ENCODE measurements at places on chromosomes 2 and 18. TPM values are rescaled to one million over a fixed set of nuclear protein-coding genes. Genes with fewer than 3 reads are reported as not detected.

CAPN14 gene
- 0.52 TPM for total RNA-seq

OTOF gene
- 0.42 TPM for total RNA-seq

CCDC74A gene
- total RNA-seq = 5.1 TPM

SLC9A4 gene
- 0.05 TPM for total RNA-seq

TUBA4B gene
- total RNA-seq = 0.05 TPM

NAB1 gene
- 37.3 TPM for total RNA-seq

ATP6V1B1 gene
- 0.19 TPM for total RNA-seq

IKZF2 gene
- total RNA-seq = 158 TPM

SERPINB7 gene
- total RNA-seq = 1.4 TPM

TTC27 gene
- 17.8 TPM for total RNA-seq

ACTG2 gene
- 0.61 TPM for total RNA-seq

PLCL1 gene
- total RNA-seq = 16.5 TPM

IL18RAP gene
- total RNA-seq = 3.7 TPM

ASPRV1 gene
- 1.5 TPM for total RNA-seq

PLGLB2 gene
- total RNA-seq = 1.5 TPM

CFAP65 gene
- 0.05 TPM for total RNA-seq

TRIM43 gene
- 0.66 TPM for total RNA-seq

EVX2 gene
- total RNA-seq = not detected

ITPRIPL1 gene
- total RNA-seq = 7.7 TPM

FBXO41 gene
- 2.8 TPM for total RNA-seq

SLC5A7 gene
- 0.05 TPM for total RNA-seq

IL37 gene
- 0.09 TPM for total RNA-seq

CRYGD gene
- total RNA-seq = not detected

RGPD4 gene
- total RNA-seq = 0.19 TPM

SGPP2 gene
- 5.4 TPM for total RNA-seq

CELF4 gene
- total RNA-seq = 0.05 TPM

TACR1 gene
- 0.24 TPM for total RNA-seq

CYP1B1 gene
- 14.4 TPM for total RNA-seq

LDLRAD4 gene
- total RNA-seq = 80.0 TPM

MATN3 gene
- total RNA-seq = 0.05 TPM

MC4R gene
- 0.33 TPM for total RNA-seq

MBD2 gene
- 68.5 TPM for total RNA-seq

HSPD1 gene
- total RNA-seq = 246 TPM

PROM2 gene
- 2.3 TPM for total RNA-seq

FKBP1B gene
- 4.4 TPM for total RNA-seq

TUBB8B gene
- 0.14 TPM for total RNA-seq

LCT gene
- total RNA-seq = 1.1 TPM

LHCGR gene
- 0.05 TPM for total RNA-seq

IL36B gene
- total RNA-seq = not detected

GAL3ST2 gene
- total RNA-seq = 0.09 TPM

ATOH8 gene
- 2.0 TPM for total RNA-seq

ALPI gene
- total RNA-seq = 0.19 TPM

PREPL gene
- total RNA-seq = 28.6 TPM

CNTNAP5 gene
- total RNA-seq = 0.14 TPM

VPS54 gene
- total RNA-seq = 21.2 TPM

DSG2 gene
- total RNA-seq = 16.0 TPM

ERBB4 gene
- 0.19 TPM for total RNA-seq

ABCG5 gene
- not detected for total RNA-seq

TMEM182 gene
- total RNA-seq = 2.3 TPM

WDR54 gene
- 35.6 TPM for total RNA-seq

SERPINB5 gene
- total RNA-seq = 6.1 TPM

HOXD13 gene
- total RNA-seq = not detected

WDR7 gene
- total RNA-seq = 20.5 TPM

CDC42EP3 gene
- 18.8 TPM for total RNA-seq

CRACDL gene
- 1.9 TPM for total RNA-seq

TMEM198 gene
- total RNA-seq = 0.52 TPM

CTLA4 gene
- total RNA-seq = 10.6 TPM

ABCB11 gene
- total RNA-seq = 0.05 TPM

Data from thymus (tissue), 14 donors.